Ascending aorta (tissue), 2 donors: ENCODE measurements at places on chromosomes 5 and 9.

- no peak overlapping the region for H3K27ac ChIP-seq
- H3K27me3 ChIP-seq, result no peaks in the 10 kb centered on the region
- no peaks in the 10 kb centered on the region for H3K36me3 ChIP-seq
- no peak overlapping the region for H3K4me3 ChIP-seq
- H3K4me1 ChIP-seq, result no peaks in the 10 kb centered on the region
Observed at GRCh38 chr5:7548596-7548995, 152.7 kb downstream of the ADCY2 start.

GRCh38 chr5:170297589-170298462, at the start of gene LCP2:
Gene LCP2 (minus strand): TSS chr5:170297777. CDS start chr5:170297611, 166 bp downstream.
- H3K27ac ChIP-seq, result no peak within 1 kb of the TSS
- no peaks in the 10 kb centered on the region for H3K36me3 ChIP-seq
- peak within 1 kb of the TSS; percentile 25 for H3K4me3 ChIP-seq
- DNase-seq, result peak; percentile 62

GRCh38 chr5:91345461-91345860, 37.7 kb downstream of the ARRDC3 start:
- no peak overlapping the region for H3K27ac ChIP-seq
- no peaks in the 10 kb centered on the region for H3K36me3 ChIP-seq
- H3K4me3 ChIP-seq, result no peak overlapping the region
- no peaks in the 10 kb centered on the region for H3K27me3 ChIP-seq

DNA sequence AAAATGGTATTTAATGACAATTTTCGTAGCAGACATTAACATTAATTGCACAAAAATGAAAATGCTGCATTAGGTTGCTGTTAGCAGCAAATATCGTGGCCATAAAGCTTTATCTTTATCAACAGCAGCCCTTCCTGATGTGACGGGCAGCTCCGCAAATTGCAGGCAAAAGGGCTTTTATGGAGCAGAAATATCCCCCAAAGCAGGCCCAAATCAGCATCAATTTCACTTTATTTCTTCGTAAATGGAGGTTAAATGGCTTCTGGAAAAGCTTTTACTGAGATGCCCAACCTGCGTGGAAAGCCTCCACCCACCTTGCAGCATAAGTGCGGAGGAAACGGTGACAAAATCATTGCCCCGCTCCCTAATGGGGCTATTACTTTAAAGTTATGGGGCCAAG, 77.9 kb upstream of the BARHL1 start:
- H3K27me3 ChIP-seq, result no peaks in the 10 kb centered on the region
- no peak overlapping the region for H3K4me3 ChIP-seq
- H3K4me1 ChIP-seq, result no peaks in the 10 kb centered on the region
- no peak overlapping the region for H3K27ac ChIP-seq
- no peaks in the 10 kb centered on the region for H3K36me3 ChIP-seq

DNA sequence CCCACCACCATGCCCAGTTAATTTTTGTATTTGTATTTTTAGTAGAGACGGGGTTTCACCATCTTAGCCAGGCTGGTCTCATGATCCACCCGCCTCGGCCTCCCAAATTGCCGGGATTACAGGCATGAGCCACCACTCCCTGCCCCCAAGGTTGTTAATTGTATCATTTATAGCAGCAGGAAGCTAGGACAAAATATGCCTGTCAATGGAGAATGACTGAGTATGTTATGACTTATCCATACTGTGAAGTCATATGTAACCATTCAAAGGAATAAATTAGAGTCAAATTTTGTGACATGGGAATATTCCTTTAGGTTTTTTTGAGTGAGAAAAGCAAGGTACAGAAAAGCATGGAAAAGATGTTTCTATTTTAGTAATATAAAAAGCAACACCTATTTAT, 3.9 kb upstream of the DAB2 start:
- H3K36me3 ChIP-seq, result no peaks in the 10 kb centered on the region
- H3K4me1 ChIP-seq, result no peaks in the 10 kb centered on the region
- no peak overlapping the region for H3K4me3 ChIP-seq
- no peaks in the 10 kb centered on the region for H3K27me3 ChIP-seq
- H3K27ac ChIP-seq, result no peak overlapping the region
- DNase-seq, result no peak

GRCh38 chr9:136541709-136542108, 4.1 kb downstream of the NOTCH1 start:
- H3K27me3 ChIP-seq, result no peaks in the 10 kb centered on the region
- peak overlapping the region; percentile 25 for H3K27ac ChIP-seq
- H3K4me1 ChIP-seq, result peaks cover 25% of the 10 kb centered on the region
- H3K4me3 ChIP-seq, result no peak overlapping the region

DNA sequence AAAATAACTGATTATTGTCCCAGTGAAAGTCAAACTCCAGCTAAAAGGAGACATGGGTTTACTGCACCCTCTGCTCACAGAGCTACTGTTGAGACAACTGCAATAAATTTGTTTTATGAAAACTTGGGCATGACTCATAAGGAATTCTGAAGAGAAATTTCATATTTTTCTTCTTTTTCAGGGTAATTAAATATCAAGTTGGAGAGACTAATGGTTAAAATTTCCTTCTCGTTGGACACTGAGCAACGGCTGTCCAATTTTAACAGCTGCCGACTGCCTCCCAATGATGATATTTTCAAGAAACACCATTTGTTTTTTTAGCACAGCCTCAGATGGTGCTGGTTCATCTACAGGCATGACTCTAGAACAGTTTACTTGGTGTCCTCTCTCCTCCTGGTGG, 259.2 kb upstream of the RGMB start:
- no peaks in the 10 kb centered on the region for H3K4me1 ChIP-seq
- H3K36me3 ChIP-seq, result no peaks in the 10 kb centered on the region
- H3K27ac ChIP-seq, result no peak overlapping the region
- no peaks in the 10 kb centered on the region for H3K27me3 ChIP-seq

GRCh38 chr5:133605323-133605722, 7.0 kb downstream of the FSTL4 start:
- no peaks in the 10 kb centered on the region for H3K36me3 ChIP-seq
- H3K4me3 ChIP-seq, result no peak overlapping the region
- no peaks in the 10 kb centered on the region for H3K4me1 ChIP-seq
- DNase-seq, result no peak
- no peaks in the 10 kb centered on the region for H3K27me3 ChIP-seq

DNA sequence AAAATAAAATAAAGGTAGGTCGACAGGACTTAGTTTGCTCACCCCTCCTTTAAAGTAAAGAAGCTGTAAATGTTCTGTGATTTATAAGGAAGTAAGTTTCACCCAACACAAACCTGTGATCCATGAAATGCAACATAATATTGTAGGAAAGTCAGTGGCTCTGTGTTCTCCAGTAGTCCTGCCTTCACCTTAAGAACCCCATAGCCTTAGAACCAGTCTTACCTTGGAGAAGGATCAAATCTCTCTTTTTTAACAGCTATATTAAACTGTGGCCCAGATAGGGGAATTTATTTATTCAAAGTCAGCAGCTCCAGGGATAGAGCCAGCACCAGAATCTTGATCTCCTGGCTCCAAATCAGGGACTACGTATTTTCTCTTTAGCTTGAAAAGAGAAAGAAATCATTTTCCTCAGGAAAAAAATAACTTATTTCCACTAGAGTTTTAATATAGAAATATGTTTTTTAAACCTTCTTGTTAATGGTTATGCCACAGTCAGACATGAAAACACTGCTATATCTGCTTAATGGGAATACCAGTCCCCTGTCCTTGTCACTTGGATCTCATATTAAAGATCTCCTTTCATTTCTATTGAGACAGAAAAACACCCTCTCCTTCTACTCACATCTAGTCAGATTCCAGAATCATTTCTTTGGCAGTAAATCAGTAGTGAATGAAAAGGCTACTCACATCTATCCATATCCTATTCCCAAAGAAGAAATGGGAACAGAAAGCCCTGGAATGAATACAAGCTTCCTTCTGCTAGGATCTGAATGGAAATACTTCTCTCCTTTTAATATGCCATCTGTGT, 269.2 kb upstream of the TNC start:
- no peak for DNase-seq
- H3K4me3 ChIP-seq, result no peak overlapping the region
- H3K27ac ChIP-seq, result peak overlapping the region; percentile 50
- H3K27me3 ChIP-seq, result no peaks in the 10 kb centered on the region

GRCh38 chr9:135960411-135961276, 529 bp downstream of the UBAC1 start:
- H3K27ac ChIP-seq, result peak overlapping the region; percentile 73
- no peak for DNase-seq
- no peaks in the 10 kb centered on the region for H3K36me3 ChIP-seq
- H3K4me1 ChIP-seq, result peaks cover 12% of the 10 kb centered on the region
- H3K27me3 ChIP-seq, result no peaks in the 10 kb centered on the region
- peak overlapping the region; percentile 96 for H3K4me3 ChIP-seq

- DNase-seq, result no peak
- H3K4me3 ChIP-seq, result no peak overlapping the region
- no peaks in the 10 kb centered on the region for H3K36me3 ChIP-seq
- H3K27me3 ChIP-seq, result no peaks in the 10 kb centered on the region
- H3K27ac ChIP-seq, result peak overlapping the region; percentile 37
- H3K4me1 ChIP-seq, result peaks cover 2% of the 10 kb centered on the region
Observed at GRCh38 chr5:14900693-14901461, 29.3 kb upstream of the ANKH start.

- no peak for DNase-seq
- H3K27me3 ChIP-seq, result no peaks in the 10 kb centered on the region
- H3K36me3 ChIP-seq, result no peaks in the 10 kb centered on the region
- no peak overlapping the region for H3K27ac ChIP-seq
- no peaks in the 10 kb centered on the region for H3K4me1 ChIP-seq
Observed at GRCh38 chr9:20070336-20070735, 281.5 kb upstream of the SLC24A2 start.
